ENCODE measurements at places on chromosomes 7 and 10.

DNA sequence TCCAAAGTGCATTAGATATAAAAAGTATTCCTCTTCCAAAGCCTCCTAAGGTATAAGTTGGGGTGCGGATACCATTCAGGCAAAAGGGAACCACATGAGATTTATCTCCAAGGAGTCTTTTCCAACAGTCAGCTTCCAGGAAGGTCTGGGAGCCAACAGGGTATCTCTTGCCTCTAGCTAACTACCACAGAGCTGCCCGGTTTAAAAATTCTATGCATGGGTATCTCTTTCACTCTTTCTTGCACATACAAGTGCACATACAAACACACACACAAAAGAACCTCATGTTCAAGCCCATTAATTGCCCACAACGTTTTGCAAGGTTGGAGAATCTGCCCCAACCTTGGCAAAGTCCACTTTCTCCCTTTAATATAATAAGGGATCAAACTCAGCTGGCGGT is 80.7 kb downstream of the CDK6 start:
- DNase-seq: no peak

DNA sequence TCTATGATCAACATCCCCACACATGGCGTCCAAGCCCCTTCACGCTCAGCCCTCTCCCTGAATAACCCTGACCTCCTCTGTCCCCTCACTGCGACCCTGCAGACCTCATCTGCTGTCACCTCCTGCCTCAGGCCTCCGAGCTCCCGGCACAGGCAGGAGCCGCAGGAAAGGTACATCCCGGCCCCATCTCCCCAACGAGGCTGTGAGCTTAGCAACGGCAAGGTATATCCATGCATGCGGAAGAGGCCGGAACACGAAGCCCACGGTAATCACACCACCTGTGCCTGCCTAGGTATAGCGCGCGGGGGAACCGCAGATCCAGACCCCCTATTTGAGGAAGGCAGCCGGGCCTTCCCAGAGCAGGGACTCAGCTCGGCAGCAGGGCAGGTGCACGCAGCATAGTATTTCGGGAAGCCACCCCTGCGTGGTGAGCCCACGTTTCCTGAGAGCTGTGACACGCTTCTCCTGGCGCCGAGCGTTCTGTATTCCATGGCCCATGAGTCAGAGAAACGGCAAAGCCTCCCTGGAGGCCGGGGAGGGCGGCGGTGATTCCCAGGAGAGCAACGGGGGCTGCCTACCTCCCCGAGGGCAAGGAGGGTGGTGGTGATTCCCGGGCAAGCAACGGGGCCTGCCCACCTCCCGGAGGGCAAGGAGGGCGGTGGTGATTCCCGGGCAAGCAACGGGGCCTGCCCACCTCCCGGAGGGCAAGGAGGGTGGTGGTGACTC is 50.1 kb upstream of the DNAAF5 start:
- no peak for DNase-seq

- no peak for DNase-seq
Measured at GRCh38 chr10:48894911-48895802, 44.5 kb downstream of the LRRC18 start.

GRCh38 chr10:640673-641045 is 48.8 kb downstream of the DIP2C start:
- no peak for DNase-seq

DNA sequence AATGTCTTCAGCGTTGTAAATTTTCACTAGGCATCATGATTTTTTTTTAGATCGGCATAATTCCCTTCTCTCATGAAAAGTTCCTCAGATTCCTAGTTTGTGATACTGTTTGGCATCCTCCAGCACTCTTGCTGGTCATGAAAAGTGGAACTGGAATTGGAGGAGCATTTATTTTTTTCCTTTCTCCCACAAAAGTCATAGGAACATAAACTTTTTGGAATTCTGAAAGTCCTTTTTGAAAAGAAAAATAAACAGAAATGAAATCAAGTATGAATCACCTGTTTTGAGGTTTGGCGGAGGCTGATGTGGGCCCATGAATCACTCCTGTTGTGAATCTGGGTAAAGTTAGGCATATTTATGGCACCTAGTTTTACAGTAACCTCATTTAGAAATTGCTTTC is 17.7 kb downstream of the CACNB2 start:
- DNase-seq: no peak

DNA sequence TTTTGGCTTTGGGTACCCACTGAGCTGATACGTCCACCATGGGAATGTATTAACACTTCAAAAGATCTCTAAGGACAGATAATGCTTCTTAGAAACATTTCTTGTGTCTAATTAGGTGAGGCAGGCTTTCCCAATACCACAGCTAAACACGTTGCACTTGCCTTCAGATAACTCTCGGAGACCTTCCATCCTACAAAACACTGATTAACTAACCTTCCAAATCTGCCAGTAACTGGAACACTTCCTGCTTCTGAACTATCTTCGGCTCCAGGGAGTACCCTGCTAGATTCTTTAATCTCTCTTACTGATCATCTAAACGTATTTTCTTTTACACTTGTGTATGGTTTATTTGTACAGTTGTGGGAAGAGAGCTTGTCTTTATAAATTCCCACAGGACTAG is 1.1 kb upstream of the WNT16 start:
- no peak for DNase-seq

- DNase-seq: no peak
Measured at GRCh38 chr10:102642736-102643335, 1.4 kb upstream of the TRIM8 start.

DNA sequence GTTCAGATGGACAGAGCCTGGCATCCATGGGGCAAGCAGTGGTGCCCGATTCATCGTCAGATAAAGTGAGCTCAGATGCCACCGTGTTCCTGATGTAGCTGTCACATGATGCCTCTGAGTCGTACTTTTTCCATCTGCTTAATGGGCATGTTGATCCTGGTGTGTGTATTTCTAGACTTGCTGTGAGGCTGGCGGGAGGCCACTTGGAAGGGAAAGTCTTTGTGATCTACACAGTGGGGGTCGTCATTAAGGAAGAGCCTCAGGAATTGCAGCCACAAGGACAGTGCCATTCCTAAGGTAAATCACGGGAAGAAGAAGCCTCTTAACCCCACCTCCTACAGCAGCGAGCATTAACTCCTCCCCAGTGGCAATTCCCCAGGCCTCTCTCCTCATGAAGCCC is 63.0 kb downstream of the RGS10 start:
- DNase-seq: no peak

- peak; percentile 66 for DNase-seq
Measured at GRCh38 chr7:129144095-129144833, at the start of gene TSPAN33. TSS of gene TSPAN33 (plus strand) at chr7:129144707. CDS start at chr7:129144981, 274 bp downstream.

GRCh38 chr7:139915864-139916716 is 87.0 kb downstream of the TBXAS1 start:
- peak; percentile 25 for DNase-seq

DNA sequence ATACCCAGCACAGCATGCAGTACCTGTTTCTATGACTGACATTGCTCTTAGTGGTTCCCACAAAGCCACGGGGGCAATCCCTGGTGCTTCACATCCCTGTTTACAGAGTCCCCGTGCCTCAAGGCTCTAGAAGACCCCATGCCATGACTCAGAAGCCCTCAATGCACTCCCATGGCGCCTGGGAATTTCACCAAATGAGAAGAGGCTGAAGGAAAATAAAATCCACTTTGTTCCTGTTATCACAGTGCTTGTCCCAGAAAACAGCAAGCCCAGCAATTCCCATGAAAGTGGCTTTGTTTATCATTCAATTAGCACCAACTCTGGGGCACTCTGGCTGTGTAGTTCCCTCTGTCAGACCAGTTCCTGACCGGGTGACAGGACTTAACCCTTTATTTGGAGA is 268.3 kb downstream of the TNS3 start:
- no peak for DNase-seq

DNA sequence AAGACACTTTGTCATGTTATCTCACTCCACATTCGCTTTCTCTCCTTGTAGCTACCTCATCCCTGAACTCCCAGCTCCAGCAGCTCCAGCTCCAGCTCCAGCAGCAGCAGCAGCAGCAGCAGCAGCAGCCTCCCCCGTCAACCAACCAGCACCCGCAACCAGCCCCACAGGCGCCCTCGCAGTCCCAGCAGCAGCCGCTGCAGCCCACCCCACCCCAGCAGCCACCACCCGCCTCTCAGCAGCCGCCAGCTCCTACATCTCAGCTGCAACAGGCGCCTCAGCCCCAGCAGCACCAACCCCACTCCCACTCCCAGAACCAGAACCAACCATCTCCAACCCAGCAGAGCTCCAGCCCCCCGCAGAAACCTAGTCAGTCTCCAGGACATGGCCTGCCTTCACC is 226.6 kb upstream of the YAE1 start:
- DNase-seq: no peak

DNA sequence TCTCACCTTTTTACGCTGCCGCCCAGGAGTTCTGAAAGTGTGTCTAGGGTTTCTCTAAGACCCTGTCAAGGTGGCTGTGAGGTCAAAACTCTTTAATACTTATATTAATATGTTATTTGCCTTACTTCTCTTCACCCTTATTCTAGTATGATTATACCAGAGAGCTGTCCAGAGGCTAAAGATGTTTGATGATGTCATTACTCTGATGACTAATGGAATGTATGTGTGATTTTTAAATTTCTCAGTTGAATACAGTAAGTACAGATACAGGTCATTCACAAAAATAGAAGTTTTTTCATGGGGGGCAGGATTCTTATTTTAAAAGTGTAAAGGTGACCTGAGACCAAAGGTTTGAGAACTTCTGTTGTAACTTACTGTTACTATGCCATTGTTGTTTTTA is 150.6 kb upstream of the FOXP2 start:
- DNase-seq: no peak

- no peak for DNase-seq
Measured at GRCh38 chr7:159125955-159126270, 18.8 kb downstream of the VIPR2 start.

GRCh38 chr7:12357508-12357907 is 46.2 kb downstream of the VWDE start:
- DNase-seq: no peak

DNA sequence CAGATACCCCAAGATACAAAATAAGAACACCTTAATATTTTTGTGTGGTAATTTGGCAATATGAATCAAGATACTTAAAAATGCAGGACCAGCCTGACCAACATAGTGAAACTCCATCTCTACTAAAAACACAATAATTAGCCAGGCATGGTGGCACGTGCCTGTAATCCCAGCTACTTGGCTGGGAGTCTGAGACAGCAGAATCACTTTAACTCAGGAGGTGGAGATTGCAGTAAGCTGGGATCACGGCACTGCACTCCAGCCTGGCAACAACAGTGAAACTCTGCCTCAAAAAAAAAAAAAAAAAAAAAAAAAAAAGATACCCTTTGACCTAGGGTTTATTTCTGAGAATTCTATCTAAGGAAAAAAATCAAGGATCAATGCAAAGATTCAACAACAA is 450.7 kb downstream of the SORCS1 start:
- DNase-seq: no peak

- peak; percentile 40 for DNase-seq
Measured at GRCh38 chr10:13351340-13351915, 3.3 kb upstream of the SEPHS1 start.

DNA sequence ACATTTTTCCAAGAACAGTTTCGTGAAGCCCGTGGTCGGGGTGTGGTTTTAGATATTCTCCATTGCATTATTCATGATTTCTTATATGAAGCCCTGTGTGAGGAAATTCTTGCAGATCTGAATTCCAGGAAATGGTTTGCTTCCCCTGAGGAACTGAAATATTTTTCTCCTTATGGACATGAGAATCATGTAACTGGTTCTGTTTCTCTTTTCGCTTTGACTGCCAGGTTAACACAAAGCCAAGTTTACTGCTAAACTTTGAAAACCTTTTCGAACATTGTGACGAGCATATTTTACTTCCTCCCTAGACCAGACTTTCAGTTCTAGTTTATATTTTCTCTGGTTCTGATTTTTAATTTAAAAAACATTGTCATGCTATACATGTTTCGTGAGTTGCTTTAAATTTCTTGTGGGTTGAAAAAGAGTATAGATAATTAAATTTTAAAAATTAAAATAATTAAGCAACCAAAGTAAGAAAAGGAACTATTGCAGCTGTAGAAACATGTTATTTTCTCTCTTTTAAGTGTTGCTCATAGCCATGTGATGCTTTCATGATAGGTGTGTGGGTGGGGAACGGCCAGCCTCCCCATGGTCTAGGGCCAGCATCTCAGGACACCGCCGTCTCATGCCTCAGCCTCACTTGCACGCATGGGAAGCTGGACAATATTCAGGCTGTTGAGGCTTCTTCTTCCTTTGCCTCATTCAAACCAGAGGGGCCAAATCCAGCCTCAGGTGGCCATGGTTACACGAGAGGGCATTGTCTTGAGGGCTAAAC is 97.1 kb downstream of the CREB5 start:
- DNase-seq: no peak

GRCh38 chr7:37988721-37989650 is 68.5 kb downstream of the EPDR1 start:
- no peak for DNase-seq
